ENCODE measurements at places on chromosomes 7 and 10.

DNA sequence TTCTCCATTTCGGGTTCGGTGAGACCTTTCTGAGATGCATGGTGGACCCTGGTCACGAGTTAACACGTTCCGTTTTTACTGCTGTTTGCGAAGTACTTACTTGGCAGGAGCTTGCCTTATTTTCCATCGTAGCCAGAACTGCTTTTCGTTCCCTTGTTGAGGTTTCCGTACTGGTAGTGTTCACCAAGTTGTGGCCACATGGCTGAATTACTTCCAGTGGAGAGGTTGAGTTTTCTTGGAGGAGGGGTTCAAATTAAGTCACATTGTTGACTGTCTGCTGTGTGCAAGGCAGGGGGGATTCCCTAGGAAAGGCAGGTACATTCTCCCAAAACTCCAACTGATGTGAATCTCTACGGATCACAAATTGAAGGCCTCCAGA, 4.0 kb downstream of the MXI1 start:
- no peak for DNase-seq

DNA sequence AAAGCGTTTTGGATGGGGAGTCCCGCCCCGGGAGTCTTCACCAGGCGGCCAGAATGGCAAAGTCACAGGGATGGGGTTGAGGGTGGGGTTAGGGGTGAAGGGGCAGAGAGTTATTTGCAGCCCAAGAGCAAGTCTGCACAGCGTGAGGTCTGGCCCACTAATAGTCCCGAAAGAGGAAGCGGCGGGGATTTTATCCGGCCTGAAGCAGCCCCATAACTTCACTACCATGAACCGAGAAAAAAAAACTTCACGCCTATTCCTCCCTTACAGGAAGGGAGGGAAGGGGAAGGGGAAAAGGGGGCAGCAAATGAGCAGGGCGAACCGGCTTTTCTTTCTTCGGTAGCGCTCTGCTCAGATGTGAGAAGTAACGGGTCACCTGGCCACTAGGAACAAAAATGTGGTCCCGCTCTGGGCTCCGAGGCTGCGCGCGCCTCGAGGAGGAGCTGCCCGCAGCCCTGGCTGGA, 712 bp downstream of the ITPRIP start:
- DNase-seq, result no peak

DNA sequence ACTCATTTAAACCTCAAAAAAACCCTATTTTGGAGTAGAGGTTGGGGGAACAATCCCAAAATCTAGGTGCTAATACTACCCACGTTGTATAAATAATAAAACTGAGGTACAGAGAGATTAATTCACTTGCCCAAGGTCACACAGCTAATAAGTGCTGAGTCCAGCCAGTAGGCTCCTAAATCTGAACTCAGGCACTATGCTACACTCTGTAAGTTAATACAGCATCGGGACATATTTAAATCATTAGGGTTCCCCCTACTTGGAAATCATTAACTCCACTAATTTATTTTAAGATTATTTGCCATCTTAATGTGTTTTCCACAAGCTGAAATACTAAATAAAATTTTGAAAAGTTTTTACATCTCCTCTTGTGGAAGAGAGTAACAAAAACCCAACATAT, 24.2 kb downstream of the PIP4K2A start:
- no peak for DNase-seq

DNA sequence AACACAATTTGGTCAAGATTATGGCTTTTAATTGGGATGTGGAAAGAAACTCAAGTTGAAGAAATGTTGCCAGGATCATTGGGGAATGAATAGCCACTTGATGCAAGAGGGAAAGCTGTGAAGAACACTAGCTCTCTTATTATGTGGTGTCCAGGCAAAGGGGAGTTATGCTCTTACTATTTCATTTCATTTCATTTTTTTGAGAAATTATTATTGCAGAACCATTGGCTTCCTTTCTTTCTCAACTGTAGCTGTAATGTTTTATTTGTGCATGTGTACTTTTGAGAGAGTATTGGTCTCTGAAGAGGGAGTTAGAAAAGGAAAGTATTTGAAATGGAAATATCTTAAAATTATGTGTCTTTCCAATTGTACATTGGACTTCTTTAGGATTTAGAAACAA, 312.6 kb upstream of the BMPER start:
- DNase-seq, result no peak

DNA sequence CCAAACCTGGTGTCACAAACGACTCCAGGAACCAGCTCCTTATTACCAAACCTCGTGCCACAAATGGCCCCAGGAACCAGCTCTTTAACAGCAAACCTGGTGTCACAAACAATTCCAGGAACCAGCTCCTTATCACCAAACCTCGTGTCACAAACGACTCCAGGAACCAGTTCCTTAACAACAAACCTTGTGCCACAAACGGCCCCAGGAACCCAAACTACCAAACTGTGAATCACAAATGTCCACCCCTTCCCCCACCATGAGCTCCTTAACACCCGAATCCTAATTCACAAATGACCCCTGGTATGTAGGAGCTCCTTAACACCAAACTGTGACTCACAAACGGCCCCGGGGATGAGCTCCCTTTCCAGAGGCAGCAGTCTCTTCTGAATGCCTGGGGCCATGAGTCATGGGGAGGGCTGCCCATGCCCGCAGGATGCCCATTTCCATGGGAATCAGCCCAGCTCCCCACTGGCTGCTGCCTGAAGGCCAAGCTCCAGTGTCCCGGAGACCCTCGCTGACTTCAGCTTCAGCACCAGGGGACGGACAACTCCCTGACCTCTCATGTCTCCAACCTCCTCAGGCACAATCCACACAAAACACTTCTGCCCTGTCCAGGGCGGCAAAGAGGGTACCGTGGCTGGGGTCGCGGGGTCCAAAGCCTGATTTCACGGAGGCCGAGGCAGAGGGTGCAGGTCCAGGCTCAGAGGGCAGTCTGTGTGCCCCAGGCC, 213.1 kb downstream of the ELFN1 start:
- DNase-seq, result no peak

DNA sequence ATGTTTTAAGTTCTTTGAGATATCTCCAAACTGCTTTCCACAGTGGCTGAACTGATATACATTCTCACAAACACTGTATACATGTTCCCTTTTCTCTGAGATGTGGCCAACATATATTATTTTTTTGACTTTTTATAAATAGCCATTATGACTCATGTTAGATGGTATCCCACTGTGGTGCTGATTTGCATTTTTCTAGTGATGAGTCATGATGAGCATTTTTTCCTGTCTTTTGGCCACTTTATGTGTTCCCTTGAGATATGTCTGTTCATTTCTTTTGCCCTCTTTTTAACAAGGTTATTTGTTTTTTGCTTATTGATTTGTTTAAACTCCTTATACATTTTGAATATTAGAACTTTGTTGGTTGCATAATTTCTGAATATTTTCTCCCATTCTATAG, 1055.1 kb downstream of the NXPH1 start:
- DNase-seq, result no peak

DNA sequence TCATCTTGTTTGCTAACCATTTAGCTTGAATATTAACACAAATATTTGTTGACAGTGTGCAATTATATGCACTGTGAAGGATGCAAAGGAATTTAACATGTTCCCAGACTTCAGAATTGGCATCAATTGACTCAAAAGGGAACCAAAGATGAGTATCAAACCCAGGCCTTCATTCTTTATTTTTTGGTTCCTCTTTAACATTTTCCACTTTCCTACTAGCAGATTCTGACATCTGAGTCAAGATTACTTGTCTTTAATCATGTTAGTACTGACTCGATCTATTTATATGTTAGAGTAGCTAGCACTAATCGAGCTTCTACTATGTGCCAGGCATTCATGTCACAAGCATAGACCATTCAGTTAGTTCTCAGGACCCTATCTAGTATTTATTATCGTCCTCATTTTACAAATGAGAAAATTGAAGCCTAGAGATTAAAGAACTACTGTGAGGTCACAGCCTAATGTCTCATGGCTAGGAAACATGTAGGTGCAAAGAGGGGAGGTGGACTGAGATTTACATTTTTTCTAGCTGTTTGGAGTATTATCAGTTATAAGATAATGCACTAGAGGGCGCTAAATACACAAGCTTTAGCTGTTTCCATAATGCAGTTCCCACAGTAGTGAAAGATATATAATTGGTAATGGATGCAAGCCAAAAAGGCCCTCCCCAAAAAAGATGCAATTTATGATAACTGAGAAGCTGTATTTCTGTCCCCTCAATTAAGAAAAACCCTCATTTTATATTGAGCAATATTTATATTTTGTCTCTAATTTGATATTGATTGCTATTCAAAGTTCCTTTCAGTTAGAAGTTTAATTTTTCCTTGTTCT, 32.9 kb upstream of the KMT2E start:
- no peak for DNase-seq

DNA sequence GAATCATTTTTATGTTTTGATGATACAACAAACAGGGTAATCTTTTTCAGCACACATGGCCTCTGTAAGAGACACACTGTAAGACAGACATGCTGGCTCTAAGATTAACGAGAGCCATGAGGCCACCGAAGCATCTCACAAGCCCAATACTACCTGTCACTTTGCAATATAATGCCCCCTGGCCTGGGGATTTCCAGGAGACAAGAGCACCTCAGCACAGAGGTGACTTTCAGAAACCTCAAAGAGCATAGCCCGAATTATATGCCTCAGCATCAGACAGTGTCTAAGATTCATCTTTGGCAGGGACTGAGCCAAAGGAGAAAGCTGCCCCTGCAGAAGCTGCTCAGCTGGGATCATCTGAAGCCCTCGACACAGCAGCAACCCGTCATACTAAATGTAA, 44.2 kb upstream of the TMEM213 start:
- no peak for DNase-seq

- DNase-seq, result no peak
Measured at GRCh38 chr7:15057272-15057671, 154.7 kb upstream of the DGKB start.

GRCh38 chr7:63043657-63044543, 954.7 kb upstream of the ZNF722 start:
- DNase-seq, result no peak

DNA sequence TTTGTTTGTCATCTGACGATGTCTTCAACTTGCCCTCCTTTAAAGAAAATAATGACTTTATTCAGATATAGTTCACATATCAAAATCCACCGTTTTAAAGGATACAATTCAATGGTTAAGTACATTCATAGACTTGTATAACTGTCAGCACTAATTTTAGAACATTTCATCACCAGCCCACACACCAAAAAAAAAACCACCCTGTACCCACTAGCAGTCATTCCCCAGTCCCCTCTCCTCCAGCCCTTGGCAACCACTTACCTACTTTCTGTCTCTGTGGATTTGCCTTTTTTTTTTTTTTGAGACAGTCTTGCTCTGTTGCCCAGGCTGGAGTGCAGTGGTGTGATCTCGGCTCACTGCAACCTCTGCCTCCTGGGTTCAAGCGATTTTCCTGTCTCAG, 5.3 kb upstream of the HILPDA start:
- no peak for DNase-seq

GRCh38 chr7:142784096-142784495, 13.3 kb downstream of the PRSS2 start:
- no peak for DNase-seq

DNA sequence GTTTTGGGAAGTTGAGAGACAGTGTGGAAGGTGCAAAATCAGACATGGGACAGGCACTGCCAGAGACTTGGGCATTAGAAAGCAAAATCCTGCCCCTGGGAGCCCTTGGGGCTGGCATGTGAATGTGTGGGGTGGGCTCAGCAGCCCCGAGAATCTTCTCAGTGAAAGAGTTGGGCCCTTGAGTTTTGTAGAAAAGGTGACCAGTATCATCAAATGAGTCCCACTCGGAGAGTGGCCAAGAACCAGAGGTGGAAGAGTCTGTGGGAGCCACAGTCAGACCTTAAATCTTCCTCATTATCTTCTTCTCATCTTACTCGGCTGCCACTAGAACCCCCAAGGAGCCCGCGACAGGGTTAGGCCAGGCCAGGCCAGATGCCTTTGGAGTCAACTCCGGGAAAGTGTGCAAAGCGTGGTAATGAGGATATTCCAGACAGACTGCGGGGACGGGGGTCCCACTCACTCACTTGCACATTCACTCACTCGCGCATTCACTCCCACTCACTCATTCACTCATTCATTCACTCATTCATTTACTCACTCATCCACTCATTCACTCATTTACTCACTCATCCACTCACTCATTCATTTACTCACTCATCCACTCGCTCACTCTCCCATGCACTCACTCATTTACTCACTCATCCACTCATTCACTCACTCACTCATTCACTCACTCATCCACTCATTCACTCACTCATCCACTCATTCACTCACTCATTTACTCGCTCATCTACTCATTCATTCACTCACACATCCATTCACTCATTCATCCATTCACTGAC, 74.9 kb downstream of the CARD11 start:
- no peak for DNase-seq

- DNase-seq, result no peak
Measured at GRCh38 chr10:113519681-113520115, 33.2 kb upstream of the HABP2 start.

DNA sequence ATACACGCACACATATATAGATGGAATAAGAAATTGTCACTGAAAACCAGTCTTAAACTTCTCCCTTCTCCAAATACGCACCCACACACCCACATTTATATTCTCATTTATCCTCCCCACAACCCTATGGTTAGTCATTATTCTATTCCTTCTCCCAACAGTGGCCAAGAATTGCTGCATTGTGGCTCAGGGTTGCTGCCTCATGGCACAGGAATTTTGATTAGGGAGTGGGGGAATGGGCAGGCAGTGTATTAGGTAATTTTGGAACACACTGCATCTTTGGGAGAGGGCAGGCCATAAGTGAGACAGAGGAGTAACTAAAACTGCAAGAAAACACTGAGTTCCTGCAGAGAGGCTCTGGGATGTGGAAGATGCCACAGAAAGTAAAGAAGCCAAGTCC, 35.7 kb downstream of the NAPEPLD start:
- DNase-seq, result no peak

DNA sequence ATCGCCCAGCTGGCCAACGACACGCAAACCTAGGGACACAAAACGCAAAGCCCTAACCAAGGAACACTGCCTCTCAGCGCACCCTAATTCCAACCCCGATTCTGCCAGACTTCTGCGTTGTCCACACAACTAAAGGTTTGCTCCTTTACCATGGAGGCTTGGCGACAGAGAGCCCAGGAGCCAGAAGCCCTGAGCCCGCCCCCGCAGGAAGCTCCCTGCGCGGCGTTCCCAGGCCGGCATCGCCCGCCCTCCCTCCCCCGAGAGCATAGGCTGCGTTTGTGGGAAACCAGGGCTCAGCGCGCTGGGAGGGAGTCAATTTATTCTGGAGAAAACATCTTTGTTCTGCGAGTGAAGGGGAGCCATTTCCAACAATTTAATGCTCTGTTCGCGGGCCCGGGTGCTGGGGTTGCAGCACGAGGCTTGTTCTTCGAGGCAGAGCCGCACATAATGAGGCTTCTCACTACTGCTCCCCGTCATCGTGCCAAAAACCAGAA, 103.9 kb downstream of the GRID1 start:
- no peak for DNase-seq

- no peak for DNase-seq
Measured at GRCh38 chr10:20616918-20617810, 279.9 kb downstream of the NEBL start.

DNA sequence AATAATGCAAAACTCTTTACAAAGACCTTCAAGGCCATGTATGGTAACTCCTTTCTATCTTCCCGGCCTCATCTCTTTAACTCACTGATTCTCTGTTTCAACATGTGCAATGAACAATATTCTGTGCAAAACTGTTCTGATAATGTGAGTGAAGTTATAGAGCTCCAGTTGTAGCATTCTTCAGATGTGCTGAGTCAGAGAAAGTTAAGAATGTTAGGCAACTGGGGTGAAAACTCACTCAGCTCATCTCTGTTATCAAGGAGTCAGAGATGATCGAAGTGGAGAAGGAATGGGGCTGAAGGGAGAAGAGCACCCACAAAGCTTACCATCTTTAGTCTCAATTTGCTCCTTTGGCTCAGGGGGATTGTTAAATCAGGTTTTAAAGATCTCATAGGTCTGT, 344.7 kb upstream of the NPSR1 start:
- DNase-seq, result no peak

GRCh38 chr7:138316421-138317043, 143.5 kb upstream of the TRIM24 start:
- no peak for DNase-seq

All from stimulated activated CD8-positive, alpha-beta memory T cell treated with anti-CD3 and anti-CD28 coated beads, Interleukin-15, amount 100 ng/mL, for 48 hours (primary cell).